NCI-H1694 treated with DMSO at 0.1 percent for 48 hours (cell line): ENCODE measurements at places on chromosomes 5 and 9.

GRCh38 chr5:66621146-66621545 is 25.0 kb downstream of the MAST4 start:
- no peak for DNase-seq

DNA sequence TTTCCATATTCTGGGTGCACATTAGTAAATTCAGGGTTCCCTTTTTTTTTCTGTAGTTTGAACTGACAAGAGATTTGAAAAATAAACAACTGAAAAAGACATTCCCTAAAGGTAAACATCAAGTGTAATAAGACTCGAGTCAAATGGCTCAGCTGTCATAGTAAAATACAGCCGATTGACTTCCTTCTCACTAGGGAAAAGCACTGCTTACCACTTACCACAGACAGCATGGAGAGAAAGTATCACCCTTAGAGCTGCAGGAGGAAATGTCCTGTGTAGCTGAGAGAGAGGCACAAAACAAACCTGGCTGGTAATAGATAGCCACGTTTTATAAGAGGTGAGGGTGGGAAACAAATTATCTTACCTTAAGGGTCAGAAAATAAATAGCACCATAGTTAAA is 12.1 kb upstream of the DMAC1 start:
- no peak for DNase-seq

DNA sequence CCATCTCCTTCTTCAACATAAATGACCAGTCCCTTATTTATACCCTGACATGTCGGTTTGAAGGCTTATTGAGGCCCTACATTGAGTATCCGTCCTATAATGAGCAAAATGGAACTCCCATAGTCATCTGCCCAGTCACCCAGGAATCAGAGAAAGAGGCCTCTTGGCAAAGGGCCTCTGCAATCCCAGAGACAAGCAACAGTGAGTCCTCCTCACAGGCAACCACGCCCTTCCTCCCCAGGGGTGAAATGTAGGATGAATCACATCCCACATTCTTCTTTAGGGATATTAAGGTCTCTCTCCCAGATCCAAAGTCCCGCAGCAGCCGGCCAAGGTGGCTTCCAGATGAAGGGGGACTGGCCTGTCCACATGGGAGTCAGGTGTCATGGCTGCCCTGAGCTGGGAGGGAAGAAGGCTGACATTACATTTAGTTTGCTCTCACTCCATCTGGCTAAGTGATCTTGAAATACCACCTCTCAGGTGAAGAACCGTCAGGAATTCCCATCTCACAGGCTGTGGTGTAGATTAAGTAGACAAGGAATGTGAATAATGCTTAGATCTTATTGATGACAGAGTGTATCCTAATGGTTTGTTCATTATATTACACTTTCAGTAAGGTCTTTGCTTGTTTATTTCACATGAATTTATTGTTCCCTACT is 38.2 kb upstream of the BTNL3 start:
- DNase-seq = no peak

GRCh38 chr5:160312134-160312959 is at the start of gene CCNJL:
TSS of gene CCNJL (minus strand) at chr5:160312564. CDS start at chr5:160311923, 641 bp downstream.
- DNase-seq = peak; percentile 24

GRCh38 chr9:4590430-4591122 is 71.5 kb upstream of the PLPP6 start:
- no peak for DNase-seq

- DNase-seq = no peak
Measured at GRCh38 chr9:75709698-75710097, 180.8 kb upstream of the PCSK5 start.

GRCh38 chr9:37353791-37354190 is 68.7 kb upstream of the GRHPR start:
- DNase-seq = no peak

- DNase-seq = no peak
Measured at GRCh38 chr5:74464512-74465209, 175.9 kb downstream of the ENC1 start.

GRCh38 chr9:7216004-7216841 is 458.4 kb downstream of the KDM4C start:
- no peak for DNase-seq

GRCh38 chr9:133539991-133540697 is 5.6 kb downstream of the ADAMTSL2 start:
- no peak for DNase-seq

DNA sequence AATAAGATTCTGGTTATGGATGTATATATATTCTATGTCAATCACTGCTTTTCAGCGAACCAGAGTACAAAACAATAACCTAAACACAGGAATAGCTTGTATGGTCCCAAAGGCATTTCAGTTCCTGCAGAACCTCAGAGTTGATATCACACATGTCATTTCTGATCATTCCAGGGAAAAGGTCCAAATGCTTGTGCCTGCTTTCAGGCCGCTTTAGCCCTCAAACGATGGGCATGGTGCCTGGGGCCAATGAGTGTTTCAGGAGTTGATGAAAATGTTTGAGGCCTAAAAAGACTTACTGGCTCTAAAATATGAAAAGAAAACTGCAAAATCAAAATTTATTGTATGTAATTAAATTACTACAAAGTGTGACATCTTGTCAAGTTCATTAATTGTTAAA is 22.8 kb downstream of the ANGPTL2 start:
- DNase-seq = no peak

DNA sequence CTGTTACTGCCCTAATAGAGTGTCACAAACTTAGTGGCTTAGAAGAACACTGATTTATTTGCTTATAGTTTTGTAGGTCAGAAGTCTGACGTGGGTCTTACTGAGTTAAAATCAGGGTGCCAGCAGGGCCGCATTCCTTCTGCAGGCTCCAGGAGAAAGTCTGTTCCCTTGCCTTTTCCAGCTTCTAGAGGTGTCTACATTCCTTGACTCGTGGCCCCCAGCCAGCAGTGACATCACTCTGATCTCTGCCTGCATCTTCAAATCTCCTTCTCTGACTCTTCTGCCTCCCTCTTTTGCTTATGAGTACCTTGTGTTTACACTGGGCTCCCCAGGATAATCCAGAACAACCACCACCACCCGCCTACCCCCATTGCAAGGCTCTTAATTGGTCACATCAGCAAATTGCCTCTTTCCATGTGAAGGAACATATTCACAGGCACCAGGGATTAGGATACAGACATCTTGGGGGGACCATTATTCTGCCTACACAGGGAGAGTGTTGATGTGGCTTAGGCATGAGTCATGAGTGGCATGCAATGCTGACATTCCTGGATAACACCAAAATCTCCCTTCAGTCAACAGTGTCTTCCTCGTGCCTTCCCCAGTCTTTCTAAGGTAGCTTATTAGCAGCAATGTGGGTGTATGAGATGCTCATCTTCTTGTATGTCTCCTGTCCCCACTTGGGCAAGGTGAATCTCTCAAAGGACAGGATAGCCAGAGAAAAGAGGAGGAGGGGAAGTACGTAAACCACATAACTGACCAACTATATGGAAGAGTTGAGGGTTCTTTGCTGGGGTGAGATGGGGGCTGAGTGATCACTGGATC is 24.4 kb downstream of the CYFIP2 start:
- no peak for DNase-seq

DNA sequence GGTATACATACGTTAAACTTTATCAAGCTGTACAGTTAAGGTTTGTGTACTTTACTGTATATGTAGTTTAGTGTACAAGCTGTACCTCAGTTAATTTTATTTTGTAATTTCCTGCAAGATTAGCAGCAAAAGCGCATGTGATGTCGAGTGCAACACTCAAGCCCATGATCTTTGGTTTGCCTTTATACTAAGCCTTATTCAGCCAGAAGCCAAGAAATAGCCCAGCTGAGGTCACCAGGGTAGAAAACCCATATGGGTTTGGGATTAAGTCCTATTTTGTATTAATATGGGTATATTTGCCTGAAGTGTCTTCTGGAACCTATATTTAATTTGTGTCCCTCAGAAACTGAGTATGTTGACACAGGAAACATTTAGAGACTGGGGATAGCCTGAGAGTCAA is 59.3 kb downstream of the ZFAND5 start:
- DNase-seq = no peak

DNA sequence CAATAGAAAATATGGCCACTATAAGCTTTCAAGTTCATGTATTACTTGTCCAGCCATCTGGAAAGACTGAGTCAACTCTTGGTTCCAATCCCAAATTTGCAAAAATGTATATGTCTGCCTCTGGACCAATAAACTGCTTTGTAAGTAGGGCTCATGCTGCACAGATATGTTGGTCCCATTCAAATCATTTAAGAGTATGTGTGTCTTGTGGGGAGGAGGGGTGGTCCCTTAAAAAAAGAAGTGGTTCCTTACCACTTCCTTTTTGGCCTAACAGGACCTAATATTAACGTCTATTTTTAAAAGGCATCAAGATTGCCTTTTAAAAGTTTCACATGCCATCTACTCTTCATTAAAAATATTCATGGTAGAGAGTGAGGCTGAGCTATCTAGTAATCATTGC is 214.9 kb downstream of the KCTD16 start:
- no peak for DNase-seq

- DNase-seq = no peak
Measured at GRCh38 chr9:123866497-123866896, 63.4 kb downstream of the DENND1A start.

DNA sequence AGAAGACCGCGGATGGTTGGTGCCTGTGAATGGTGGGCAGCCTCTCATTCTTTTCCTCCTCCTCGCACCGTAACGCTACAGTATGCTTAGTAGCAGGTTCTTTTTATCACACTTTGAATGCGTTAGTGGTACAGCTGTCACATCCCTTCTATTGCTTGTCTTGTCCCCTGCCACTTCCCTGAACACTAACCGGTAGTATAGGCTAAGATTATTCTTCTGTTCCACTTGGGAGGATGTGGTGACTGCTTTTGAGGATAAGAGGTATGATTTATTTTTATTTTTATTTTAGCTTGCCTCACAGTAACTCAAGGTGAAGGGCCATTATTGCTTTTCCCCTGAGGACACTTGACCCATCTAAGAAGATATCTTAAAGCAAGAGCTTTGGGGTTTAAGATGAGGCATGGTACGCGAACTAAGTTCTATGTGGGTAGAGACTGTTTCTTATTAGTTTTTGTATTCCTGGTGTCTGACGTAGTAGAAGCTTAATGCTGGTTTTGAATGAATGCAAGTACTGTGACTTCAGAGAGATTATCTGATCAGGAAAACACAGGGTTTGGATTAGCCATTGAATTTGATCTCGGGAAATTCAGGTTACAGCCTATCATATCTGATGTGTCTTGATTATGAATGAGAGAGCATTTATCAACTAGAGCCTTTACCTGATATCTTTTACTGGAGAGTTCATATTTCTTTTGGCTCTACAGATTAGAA is 951 bp downstream of the UNC13B start:
- no peak for DNase-seq

- DNase-seq = no peak
Measured at GRCh38 chr5:79346420-79346824, 110.5 kb downstream of the JMY start.

DNA sequence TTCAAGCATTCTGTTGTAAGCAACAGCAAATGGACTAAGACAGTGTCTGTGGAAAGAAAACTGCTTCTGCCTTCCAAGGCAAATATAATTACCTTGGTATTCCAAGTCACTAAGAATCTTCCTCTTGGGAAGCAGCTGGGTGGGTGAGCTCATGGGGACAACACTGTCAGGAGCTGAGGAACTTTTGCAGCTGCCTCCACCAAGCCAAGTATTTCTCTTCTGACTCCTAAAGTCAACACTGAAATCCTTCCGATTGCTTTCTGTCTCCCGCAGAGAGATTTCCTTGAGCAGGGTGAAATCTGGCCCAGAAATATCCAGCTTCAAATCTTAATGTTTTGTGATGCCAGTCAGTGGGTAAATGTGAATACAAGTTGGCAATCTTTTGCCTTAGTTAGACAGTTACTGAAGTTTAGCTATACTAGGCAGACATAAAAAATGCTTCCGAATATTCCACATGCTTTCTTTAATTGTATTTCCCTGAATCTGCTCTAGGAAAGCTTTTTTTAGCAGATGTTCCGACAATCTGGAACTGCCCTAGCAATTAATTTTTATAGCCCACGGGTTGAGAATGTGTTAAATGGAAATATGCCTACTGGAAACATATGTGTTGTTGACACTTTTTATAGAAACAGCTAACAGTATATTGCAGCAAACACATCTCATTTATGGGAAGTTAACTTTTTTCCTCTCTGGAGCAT is 369.9 kb upstream of the DAB2 start:
- no peak for DNase-seq

GRCh38 chr9:94056442-94056974 is 27.8 kb upstream of the PTPDC1 start:
- no peak for DNase-seq

DNA sequence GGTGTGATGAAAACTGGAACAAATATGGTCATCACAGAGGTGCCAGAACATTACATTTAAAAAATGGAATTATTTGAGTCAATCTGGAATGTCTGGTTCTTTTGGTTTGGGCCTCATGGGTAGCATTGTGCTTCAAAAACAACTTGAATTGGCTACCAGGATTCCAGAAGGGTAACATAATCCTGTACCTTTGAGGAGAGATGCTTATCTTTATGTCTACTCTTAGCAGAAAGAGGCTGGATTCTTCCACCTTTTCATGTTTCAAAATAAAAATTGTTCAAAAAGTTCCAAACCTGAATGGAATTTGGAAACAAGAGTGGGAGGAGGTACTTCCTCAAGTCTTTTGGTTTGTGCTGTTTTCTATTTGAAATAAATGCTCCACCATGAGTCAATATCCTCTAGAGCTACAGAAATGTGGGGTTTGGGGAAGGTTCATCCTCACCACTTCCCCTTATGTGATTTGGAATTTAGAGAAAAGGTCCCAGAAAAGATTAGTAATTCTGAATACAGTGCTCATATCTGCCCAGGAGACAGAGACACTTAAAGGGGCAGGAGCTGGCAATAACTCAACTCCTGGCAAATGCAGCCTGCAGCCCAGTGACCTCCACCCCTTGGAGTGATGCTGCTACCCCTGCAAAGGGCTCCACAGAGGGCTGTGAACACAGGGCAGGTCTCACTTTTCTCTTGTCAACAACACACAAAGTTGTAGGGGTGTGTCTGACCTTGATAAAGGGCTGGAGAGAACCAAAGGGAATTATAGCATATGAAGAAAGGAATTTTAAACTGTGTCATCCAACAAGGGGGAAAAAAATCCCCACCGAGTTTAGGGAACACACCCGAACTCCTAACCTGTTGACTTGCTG is 272.8 kb downstream of the CWC27 start:
- no peak for DNase-seq

DNA sequence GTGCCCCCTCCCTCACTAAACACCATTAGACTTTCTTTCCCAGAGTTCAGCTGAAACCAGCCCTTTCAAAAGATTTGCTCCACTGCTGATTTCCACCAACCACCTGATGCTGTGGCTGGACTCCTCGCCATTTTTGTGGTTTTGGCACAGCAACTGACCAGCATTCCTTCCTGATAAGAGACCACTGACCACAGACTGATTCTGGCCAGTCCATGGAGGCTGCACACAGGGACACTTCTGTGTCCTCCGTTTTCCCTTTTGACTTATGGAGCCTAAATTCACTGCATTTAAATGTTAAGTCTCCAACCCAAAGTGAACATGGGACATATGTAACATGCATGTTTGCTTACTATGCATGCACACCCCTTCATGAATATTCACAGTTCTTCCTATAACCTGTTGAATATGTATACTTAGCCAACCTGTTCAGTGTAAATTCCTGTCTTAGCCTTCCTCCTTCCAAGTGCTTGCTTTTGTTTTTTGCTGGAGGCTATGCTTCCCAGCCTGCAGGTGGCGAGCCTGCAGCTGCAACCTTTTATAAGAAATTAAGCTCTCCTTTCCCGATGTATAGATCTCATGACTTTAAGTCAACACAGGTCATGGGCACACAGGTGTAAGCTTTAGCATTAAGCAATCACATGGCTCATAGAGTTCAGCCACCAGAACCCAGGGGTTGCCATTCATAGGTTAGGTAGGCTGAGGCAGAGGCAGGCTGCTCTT is 78.7 kb downstream of the ACTL7B start:
- DNase-seq = no peak

- DNase-seq = no peak
Measured at GRCh38 chr9:72289401-72289800, 75.6 kb downstream of the ZFAND5 start.

- DNase-seq = no peak
Measured at GRCh38 chr5:3107156-3107611, 355.7 kb upstream of the IRX2 start.
